Activated CD4-positive, alpha-beta T cell treated with anti-CD3 and anti-CD28 coated beads, Interleukin-2, amount 10 ng/mL, durations not matched to agents 24 days and 14 days (primary cell): ENCODE measurements at places on chromosomes 3 and 15. TPM values are rescaled to one million over a fixed set of nuclear protein-coding genes. Genes with fewer than 3 reads are reported as not detected.

Gene COL6A5
- total RNA-seq: not detected in 2 replicates

Gene RTP1
- not detected in 2 replicates for total RNA-seq

Gene CD200R1
- 3.8 TPM in 2 replicates for total RNA-seq

Gene GOLGA6D
- not detected in 2 replicates for total RNA-seq

Gene ZNF620
- 4.9 and 5.6 TPM in 2 replicates for total RNA-seq

Gene EPHB1
- total RNA-seq: 1.6 and 2.3 TPM in 2 replicates

Gene SERPINI1
- total RNA-seq: 0.49 and 0.57 TPM in 2 replicates

Gene GOLGA8G
- not detected in 2 replicates for total RNA-seq

Gene TSPAN3
- 41.4 and 43.0 TPM in 2 replicates for total RNA-seq

Gene HERC2
- 43.8 and 47.0 TPM in 2 replicates for total RNA-seq

Gene CSTA
- not detected in 2 replicates for total RNA-seq

Gene RTP3
- not detected in 2 replicates for total RNA-seq

Gene CHSY1
- total RNA-seq: 61.7 and 62.6 TPM in 2 replicates

Gene VGLL3
- not detected in 2 replicates for total RNA-seq

Gene KBTBD13
- total RNA-seq: not detected in 2 replicates

DNA sequence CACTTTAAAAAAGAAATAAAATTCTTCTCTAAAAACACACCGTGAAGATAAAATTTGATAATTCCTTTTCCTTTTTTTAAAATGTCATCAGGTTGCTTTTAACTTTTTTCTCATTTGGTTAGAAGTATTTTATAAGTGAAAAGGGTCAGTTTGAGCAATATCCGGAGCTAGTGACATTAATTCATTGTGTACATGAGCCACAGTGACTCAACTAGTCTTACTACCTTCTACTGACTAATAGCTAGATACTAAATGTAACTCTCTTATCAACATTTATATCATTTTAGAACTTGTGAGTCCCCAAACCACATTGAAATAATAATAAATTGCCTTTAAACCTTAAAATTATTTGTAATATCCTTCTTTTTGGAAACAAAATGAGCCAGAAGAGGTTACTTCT lies 101.2 kb upstream of the ZBTB20 start:
- DNase-seq: no peak

GRCh38 chr3:13954741-13955483 lies 75.0 kb upstream of the WNT7A start:
- no peak for DNase-seq

DNA sequence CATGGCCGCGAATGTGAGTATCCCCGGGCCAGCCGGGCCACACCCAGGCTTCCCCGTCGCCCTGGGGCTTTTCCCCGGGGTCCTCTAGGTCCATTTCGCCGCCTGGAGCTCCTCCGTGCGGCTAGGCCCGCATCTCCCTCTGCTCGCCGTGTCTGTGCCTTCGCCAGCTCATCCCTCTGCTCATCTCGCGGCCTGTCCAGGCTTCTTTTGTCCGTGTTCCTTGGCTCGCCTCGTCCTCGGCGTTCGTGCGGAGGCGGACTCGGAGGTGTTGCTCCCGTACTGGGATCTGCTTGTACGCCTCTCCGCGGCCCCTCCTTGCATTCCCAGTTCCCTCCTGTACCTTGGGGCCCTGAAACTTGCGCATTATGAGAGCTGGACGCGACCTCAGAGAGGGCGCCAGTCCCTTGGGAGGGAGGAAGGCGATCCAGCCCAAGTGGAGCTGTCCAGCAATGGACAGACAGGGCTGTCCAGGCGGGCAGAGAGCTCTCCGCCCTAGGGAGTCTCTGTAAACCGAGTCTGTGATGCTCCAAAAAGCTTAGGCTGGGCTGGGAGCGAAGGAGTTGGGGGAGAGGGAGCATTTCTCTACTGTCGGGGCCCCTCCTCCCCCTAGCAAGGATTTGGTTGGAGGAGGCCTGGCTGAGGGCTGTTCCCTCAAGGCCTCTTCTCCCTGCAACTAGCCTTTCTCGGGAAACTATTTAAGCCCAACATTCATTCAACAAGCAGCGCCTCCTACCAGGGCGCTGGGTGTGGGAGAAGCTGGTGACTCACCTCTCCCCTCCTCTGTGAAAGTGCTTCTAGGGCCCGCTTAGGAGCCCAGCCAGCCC lies 553 bp downstream of the TMEM43 start:
- DNase-seq: peak; percentile 85

- DNase-seq: no peak
Observed at GRCh38 chr15:93121973-93122910, 33.2 kb upstream of the RGMA start.

DNA sequence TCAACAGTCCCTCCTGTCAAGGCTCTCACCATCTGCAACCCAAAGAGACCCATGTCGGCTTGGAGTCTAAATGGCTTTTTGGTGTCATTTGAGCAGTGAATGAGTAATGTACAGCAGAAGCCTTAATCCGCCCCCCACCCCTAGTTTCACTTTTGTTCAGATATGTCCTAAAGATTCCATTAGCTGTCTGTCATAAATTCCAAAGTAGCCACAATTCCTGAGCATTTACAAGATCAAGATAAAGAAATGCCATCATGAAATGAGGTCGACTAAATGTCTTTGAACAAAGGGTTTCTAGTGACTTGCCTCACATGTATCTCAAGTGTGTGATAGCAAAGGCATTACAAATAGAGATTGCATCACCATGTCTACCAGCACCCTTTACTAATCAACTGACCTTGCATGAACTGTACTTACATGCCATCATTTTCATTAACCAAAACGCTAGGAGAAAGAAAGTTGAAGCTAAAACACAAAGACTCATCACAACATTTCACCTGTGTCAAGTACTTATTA lies 123.8 kb upstream of the PHLDB2 start:
- DNase-seq: no peak

- no peak for DNase-seq
Observed at GRCh38 chr3:100891827-100892226, 101.4 kb downstream of the ABI3BP start.

DNA sequence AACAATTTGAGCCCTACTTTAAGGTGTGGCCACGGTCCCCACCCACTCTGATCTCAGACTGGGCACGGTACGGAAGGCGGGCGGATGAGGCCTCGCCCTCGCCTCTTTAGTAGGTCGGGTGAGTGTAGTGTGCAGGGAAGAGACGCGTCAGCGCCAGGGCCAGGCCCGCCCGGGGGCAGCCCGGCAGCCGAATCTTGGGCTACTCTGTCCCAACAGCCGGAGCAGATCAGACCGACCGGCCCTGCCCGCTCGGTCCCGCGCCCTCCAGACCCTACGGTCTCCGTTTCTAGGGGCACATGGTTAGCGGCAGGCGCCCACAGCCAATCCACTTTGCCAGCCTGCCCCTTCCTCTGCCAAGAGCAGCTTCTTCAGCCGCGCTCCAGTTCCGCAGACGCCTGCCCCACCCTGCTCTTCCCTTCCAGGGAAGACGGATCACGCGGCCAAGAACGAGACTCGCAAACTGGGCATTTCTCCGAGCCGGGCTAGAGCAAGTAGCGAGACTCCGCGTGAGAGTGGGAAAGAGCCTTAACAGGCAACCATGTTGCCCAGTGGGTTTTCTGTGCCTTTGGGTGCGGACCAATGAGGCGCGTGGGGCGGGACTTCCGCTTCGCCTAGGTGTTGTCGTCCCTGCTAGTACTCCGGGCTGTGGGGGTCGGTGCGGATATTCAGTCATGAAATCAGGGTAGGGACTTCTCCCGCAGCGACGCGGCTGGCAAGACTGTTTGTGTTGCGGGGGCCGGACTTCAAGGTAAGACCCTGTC lies at the start of gene RNF13:
Gene RNF13 (plus strand): TSS at position 610 of the 761 bp plus-strand sequence. CDS start 32,812 bp downstream, outside the sequence.
- DNase-seq: peak; percentile 98

- DNase-seq: no peak
Observed at GRCh38 chr15:44340410-44340809, 51.9 kb downstream of the GOLM2 start.

DNA sequence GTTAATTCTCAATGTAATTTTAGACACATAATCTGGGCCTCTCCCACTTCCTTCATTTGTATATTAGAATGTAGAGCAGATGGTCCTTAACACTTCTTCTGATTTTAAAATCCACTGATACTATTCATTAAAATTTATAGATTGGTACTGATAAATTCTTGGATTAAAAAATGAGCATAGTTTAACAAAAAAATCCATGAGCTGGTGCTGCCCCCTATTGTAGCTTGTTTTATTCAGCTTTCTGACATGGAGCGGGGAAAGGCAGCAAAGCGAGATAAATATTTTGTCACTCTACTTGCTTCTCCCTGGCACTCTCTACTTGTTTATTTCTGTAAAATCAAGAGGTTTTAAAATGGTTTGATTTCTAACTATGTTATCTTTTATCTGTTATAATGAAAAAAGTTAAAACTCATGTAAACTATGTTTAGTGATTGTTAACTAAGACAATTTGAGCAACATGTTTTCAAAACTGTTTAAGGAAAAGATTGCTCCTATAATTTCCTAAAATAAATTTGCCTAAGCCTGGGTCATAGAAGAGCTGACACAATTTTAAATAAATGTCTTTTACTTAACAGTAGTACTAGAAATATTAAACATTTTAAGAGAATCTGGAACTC lies 26.5 kb upstream of the PLOD2 start:
- DNase-seq: no peak

GRCh38 chr3:5221701-5222100 lies 34.2 kb downstream of the EDEM1 start:
- no peak for DNase-seq

DNA sequence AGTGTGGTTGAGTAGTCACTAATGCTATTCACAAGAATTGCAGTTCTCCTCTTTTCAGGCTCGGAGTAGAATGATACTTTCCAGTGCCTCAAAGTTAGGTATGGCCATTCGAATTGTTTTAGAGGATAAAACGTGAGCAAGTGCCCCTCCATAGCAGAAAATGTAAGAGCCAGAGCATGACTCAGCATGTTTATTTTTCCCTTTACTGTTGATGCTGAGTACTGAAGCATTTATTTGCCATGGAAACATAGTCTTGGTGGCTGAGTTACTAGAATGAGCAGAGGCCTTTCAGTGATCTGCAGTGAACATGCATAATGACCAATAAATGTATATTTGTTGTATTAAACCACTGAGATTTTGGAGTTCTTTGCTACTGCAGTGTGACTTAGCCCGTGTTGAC lies 540.6 kb downstream of the NLGN1 start:
- DNase-seq: no peak

- no peak for DNase-seq
Observed at GRCh38 chr3:66033241-66034138, 5.2 kb downstream of the MAGI1 start.

GRCh38 chr3:190053919-190054672 lies 66.6 kb downstream of the P3H2 start:
- DNase-seq: no peak

GRCh38 chr15:72312605-72313447 lies 7.1 kb downstream of the CELF6 start:
- DNase-seq: peak; percentile 88

DNA sequence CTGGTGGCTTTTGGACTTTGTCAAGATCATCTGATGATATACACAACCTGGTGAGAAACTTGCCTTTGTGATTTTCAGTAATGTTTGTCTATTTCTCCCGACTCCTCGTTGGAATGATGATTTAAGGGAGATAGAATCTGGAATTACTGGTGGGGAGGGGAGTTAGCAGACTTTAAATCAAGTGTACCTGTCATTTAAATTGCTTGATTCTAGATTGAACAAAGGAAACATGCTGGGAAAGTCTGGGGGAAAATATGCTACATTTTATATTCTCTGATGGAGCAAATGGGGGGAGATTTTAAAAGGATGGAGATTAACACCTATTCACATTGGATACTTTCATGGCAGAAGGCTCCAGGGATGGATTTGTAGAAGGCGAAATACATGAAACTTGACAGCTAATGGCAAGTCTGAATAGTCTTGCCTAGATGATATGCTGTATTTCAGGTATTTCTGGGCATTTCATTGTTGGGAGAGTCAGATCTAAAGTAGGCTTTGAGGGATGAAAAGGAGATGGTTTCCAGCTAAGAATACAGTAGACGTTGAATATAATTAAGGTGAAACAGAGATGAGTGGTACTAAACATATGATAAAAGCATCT lies 189.1 kb upstream of the PDZRN3 start:
- DNase-seq: no peak

GRCh38 chr15:92112180-92112579 lies 258.7 kb downstream of the SLCO3A1 start:
- no peak for DNase-seq

GRCh38 chr3:18847583-18848197 lies 300.6 kb upstream of the KCNH8 start:
- DNase-seq: no peak

- DNase-seq: no peak
Observed at GRCh38 chr3:15794842-15795650, 2.7 kb downstream of the ANKRD28 start.

DNA sequence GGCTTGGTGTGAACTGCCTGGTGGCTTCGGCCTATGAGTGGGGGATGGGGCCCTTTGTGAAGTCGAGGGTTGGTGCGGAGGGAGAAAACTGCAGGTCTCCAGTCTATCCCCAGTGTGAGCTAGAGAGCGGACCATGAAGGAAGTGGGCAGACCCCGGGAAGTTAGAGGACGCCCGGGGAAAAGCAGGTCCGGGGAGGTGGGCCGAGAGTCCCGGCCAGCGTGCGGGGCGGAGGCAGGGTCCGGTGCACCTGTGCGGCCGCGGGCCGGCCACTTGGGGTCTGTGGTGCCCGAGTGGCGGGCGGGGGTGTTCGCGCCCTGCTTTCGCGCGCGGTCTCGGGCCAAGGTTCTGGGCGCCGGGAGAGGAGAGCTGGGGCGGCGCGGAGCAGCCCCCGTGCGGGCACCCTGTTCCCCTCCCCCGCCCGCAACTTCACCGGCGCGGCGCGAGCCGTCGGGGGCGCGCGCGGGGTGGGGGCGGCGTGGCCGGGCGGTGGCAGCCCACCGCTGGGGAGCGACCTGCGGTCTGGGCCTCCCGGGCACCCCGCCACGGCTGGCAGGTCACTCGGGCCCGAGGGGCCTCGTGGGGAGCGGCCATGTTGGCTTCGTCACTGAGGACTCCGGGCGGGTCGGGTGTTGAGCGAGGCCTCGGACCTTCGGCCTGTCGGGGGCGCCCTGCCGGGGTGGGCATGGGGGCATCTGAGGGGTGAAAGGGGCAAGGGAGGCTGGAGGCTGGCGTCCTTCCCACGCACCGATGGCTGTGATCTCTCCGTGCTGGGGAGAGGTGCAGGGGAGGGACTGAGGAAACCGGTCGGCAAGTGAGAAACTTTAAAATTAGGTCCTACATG lies 4.8 kb downstream of the UBE2E1 start:
- DNase-seq: peak; percentile 85

DNA sequence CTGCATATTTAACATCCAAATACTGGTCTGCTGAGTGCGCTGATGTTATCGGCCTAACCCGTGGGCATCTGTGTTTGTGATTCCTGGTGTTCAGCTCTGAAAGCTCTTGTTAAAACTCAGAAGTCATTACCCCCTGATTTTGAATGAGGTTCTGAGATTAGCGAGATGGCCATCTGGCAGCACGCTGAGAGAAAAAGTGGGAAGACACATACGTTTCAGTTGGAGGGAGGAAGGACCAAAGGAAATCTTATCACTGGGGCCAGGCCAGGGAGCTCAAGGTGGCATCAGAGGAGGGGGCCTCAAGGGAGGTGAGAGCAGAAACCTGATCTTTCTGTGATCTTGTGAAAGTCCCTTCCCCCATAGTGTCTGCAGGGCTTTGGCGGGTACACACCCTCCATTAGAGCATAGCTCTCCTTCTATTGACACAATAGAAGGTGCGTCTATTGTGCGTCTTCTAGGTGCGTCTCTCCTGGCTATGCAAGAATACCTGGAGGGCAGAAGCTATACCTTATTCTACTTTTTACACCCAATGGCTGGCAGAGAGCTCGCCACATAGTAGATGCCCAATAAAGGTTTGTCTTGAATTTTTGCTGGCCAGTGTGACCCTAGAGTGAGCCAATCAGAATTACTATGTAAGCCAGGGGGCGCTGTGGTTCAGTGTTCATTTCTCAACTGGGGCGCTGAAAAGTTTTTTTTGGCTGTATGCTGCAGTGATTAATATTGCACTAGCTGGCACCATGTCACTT lies 182.4 kb downstream of the SHQ1 start:
- DNase-seq: peak; percentile 85

GRCh38 chr3:89586256-89586655 lies 478.8 kb downstream of the EPHA3 start:
- no peak for DNase-seq
